ENCODE measurements at places on chromosomes 12 and 14.

DNA sequence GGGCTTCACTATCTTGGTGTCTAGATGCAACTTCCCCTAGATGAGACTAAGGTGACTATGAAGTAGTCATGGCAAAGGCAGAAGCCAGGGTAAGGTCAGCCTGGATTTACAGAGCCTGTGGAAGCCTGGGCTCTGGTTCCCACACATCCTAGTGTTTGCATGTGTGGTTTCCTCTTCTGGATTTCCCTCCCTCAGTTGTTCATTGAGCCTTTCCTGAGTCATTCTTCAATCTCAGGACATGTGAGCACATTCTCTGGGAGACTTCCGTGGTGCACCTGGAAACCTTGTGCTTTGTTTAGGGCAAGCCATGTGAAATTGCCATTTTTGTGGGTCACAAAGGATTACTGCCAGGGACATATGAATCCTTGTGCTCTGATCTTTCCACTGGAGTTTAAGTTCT lies 236.6 kb downstream of the C12orf75 start:
- peak; percentile 38 for DNase-seq

DNA sequence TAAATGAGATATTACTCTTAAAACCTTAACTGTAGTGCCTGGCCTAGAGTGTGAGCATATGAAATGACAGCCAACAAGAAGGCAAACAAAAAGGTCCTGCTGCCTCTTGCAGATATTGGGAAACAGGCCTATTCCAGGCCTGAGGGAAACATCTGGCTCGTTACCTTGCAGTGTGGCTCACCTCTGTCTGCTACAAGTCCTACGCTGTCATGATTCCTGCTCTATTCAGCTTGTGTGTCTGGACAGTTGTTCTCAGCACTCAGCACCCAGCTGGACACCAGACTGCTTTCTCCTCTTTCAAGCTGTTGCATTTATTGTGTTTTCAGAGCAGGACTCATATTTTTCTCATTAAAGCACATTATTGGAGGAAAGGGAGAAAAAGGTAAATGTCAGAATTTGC lies 113.5 kb downstream of the TMTC2 start:
- no peak for DNase-seq

DNA sequence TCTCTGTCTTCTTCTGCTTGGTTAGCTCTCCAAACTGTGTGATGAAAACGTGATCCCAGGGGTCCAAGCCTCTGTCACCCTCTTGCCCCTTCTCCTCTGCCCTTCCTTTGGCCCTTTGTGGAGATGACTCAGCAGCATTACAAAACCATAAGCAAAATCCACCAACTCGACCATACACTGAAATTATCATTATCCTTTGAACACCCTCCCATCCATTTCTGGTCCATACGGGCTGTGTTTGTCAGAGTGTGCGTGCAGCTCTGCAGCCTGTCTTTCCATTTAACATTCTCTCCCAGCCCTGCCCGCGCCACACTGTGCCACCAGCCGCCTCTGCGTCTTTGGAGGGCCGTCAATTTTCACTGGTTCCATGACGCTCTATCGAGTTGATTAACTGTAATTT lies 69.2 kb downstream of the SLC25A47 start:
- no peak for DNase-seq

- DNase-seq: peak; percentile 97
Measured at GRCh38 chr12:120361506-120362208, 7.3 kb downstream of the MSI1 start.

- no peak for DNase-seq
Measured at GRCh38 chr12:3728686-3729085, 24.2 kb downstream of the CRACR2A start.

DNA sequence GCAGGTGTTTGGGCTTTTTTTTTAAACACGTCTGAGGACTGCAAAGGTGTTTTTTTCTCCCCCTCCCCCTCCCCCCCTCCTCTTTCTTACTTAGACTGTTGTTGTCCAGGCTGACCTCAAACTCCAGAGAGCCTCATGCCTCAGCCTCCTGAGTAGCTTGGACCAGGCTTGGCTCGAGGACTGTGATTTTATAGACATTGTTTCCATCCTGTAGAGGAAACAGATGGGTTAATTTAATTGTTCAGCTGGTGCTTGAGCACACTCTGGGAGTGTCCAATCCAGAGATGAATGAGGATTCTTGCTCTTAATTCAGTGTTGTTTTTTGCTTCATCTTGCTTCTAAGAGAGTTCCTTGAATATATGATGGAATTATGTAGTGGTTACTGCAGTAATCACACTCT lies 42.1 kb downstream of the RASSF3 start:
- DNase-seq: no peak

- DNase-seq: no peak
Measured at GRCh38 chr12:116180448-116180847, 97.0 kb downstream of the MED13L start.

- peak; percentile 57 for DNase-seq
Measured at GRCh38 chr14:24398653-24399446, at the start of gene NYNRIN. NYNRIN (plus strand) TSS chr14:24399003; CDS start chr14:24399247, 244 bp downstream.

DNA sequence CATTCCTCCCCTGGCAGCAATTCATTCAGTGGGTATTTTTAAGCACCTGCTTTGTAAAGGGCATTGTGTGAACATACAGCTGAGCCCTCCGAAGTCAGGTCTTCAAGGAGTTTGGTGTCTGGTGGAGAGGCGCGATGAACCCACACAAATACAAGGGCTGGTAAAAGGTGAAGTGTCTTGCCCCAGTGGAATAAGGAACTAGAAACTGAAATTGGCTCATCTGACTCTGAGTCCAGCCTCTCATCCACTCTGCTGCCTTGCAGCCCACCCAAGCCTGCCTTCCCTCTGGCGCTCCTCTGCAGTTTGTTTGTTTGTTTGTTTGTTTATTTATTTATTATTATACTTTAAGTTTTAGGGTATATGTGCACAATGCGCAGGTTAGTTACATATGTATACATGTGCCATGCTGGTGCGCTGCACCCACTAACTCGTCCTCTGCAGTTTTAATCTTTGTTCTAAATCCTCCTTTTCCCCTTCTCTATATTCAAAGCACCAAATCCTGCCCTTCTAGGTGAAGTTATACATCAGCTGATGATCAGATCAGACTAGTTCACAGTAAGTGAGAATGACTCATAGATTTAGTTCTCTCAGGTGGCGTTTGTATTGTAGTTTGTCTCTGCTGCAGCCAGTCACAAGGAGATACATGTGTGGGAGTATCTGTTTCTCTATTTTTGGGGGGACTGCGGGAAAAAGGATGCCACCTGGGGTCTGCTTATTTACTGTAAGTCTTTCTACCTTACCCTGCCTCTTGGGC lies 394.5 kb downstream of the APAF1 start:
- DNase-seq: peak; percentile 34

GRCh38 chr12:98437166-98437565 lies 78.2 kb upstream of the TMPO start:
- no peak for DNase-seq

- no peak for DNase-seq
Measured at GRCh38 chr12:59742841-59743240, 147.0 kb downstream of the SLC16A7 start.

DNA sequence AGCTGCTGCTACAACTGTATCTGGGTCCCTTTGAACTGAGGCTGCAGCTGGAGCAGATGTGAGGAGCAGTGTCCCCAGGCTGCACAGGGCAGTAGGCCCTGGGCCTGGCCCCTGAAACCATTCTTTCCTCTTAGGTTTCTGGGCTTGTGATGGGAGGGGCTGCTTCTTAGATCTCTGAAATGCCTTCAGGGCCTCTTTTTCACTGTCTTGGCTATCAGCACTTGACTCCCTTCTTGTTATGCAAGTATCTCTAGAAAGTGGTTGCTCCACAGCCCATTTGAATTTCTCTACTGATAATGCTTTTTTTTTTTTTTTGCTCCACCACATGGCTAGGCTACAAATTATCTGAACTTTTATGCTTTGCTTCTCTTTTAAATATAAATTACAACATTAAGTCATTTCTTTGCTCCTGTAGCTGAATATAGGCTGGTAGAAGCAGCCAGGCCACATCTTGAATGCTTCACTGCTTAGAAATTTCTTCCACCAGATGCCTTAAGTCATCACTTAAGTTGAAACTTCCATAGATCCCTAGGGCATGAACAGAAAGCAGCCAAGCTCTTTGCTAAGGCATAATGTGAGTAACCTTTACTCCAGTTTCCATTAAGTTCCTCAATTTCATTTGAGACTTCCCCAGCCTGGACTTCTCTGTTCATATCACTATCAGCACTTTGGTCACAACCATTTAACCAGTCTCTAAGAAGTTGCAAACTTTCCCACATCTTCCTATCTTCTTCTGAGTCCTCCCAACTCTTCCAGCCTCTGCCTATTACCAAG lies 41.1 kb downstream of the ACSM4 start:
- no peak for DNase-seq

DNA sequence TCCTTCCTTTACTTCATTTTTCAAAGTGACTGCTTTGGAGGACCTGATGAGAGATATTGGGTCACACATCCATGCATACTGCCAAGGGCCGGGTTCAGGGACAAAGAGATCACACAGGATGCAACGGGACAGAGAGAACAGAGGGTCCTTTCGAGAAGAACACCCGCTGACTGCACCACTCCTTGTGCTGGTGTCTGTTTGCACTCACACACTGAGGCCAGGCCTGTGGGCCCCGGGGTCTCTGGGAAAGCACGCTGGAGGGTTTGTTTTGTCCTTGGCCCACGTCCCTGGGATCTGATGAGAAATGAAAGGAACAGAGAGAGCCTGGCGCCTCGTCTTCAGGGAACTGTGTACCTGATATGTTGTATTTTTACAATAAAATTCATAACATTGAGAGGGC lies 42.2 kb downstream of the PAH start:
- no peak for DNase-seq

- no peak for DNase-seq
Measured at GRCh38 chr14:59316151-59316830, 127.8 kb downstream of the DAAM1 start.

DNA sequence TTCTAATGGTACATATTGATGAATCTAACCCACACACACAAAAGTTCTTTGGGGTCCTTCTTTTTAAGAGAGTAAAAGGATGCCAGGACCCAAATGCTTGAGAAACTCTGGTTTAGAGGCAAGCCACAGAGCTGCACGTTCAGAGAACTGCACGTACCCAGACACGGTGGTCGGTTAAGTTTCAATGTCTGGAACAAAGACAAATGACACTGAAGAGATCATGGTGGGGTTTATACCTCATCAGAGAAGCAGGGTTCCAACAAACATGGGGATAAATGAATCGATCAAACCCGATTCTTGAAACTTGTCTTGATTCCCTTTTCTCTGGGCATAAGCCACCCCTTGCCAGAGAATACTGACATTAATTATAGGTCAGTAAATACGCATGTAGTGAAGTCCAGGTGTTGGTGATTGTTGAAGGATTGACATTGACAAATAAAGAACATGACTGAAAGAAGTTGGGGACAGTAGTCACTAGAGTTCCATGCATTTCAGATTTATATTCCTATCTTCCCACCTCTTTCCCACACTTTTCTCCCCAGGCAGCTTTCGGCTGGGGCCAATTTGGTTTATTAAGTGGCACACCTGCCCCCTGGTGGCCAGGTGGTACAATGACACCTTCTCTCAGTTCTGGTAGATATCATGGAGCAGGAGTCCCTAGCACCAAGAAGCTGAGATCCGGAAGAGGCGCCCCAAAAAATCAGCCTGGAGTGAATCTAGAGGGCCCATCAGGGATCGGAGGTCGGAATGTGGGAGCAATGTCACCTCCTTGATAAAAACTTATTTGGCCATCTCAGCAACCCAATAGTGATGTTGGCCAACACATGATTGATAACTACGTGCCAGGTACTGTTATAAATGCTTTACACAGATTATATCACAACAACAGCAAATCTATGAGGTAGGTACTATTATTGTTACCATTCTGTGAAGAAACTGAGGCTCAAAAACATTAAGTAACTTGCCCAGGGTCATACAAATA lies 17.8 kb upstream of the HDAC7 start:
- peak; percentile 95 for DNase-seq

DNA sequence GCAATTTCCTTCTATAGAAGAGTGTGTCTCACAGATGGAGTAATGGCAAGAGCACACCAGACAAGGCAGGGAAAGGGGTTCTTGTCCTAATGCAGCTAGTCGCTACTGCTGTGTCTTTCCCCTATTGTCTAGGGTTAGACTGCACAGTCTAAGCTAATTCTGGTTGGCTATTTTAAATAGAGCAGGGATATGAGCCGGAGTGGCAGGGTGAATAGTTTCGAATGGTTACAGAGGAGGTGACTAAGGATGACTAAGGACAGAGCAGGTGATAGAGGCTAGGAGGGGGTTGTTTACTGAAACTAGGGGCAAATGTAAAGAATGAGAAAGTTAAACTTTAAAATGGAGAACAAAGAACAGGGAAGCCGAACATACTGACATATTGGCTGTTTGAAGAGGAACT lies 25.6 kb upstream of the CPNE8 start:
- DNase-seq: peak; percentile 84

GRCh38 chr12:1915082-1915968 lies 3.1 kb downstream of the CACNA2D4 start:
- DNase-seq: no peak

- DNase-seq: no peak
Measured at GRCh38 chr12:114547636-114548035, 136.3 kb downstream of the TBX3 start.

Measured in DMS53 (cell line).